ENCODE measurements at places on chromosomes 6 and 20.

DNA sequence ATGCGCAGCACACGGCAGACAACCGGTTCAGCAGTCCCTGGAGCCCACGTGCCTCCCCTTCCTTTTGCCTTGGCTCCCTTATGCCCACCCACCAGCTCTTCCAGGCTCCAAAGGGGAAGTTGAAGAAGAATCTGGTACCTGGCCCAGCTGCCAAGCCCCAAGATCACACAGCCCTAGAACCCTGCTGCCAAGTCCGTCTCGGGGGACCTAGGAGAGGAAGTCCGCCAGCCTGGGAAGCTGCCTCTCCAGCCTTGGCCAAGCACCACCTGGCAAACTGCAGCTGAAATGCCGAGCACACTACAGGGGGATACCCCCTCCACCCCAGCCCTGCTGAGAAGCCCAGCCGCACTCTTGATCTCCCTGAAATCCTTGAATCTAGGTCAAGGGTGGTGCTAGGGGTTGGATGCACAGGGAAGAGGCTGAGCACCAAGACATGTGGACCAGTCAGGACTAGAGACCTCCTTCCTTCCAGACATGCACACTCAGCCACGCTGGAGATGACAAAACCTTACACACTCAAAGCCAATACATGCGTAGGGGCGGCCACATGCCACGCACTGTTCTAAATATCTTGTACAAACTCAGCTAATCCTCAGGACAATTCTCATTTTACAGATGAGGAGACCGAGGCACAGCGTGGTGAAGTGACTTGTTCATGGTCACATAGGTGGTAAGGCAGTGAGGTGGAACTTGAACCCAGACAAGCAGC, 124.1 kb downstream of the PREX1 start:
- H3K4me1 ChIP-seq = no peaks in the 10 kb centered on the region
- DNase-seq = no peak
- H3K27ac ChIP-seq = no peak overlapping the region
- H3K27me3 ChIP-seq = no peaks in the 10 kb centered on the region
- H3K36me3 ChIP-seq = no peaks in the 10 kb centered on the region
- H3K4me3 ChIP-seq = no peak overlapping the region

GRCh38 chr6:54698974-54699373, 147.6 kb upstream of the FAM83B start:
- no peak for DNase-seq
- H3K4me1 ChIP-seq = peaks cover under 1% of the 10 kb centered on the region
- H3K4me3 ChIP-seq = no peak overlapping the region
- H3K36me3 ChIP-seq = no peaks in the 10 kb centered on the region

GRCh38 chr20:62772990-62773844, 23.1 kb upstream of the MRGBP start:
- no peaks in the 10 kb centered on the region for H3K4me1 ChIP-seq
- no peaks in the 10 kb centered on the region for H3K27me3 ChIP-seq
- no peak for DNase-seq

DNA sequence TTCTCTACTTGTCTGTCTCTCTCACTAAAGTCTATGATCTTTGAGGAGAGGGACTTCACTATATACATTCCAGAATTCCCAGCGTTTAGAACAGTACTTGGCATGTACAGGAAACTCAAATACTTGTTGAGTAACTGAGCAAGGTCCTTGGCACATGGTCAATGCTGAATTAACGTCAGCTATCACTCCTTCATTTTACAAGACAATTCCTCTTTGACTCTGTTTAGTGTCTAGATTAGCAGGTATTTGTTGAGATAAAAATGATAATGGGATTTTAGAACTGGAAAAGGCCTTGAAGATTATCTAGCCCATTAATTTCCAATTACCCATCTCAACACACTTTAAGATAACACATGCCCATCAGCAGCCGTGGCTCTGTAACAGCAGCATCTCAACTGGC, 6.6 kb upstream of the GUCA1B start:
- no peak for DNase-seq
- no peak overlapping the region for H3K4me3 ChIP-seq
- no peaks in the 10 kb centered on the region for H3K4me1 ChIP-seq
- H3K27me3 ChIP-seq = no peaks in the 10 kb centered on the region

DNA sequence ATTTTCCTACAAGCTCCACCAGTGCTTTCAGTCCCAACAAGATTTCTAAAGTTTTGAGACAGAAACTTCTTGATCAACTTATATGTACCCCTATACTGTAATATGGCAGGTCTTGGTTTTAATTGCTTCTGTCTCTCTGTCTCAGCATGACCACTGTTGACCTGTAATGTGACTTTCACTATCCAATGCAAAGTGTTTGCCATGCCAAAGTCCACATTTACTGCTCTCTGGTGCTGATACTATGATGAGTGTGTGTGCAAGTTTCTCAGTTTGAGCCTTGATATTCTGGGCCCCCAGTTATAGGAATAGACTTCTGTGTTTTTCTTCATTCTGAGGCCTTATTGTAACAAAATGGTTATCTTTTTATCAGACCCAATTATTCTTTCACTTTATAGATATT, 45.8 kb downstream of the OR2J2 start:
- H3K4me1 ChIP-seq = peaks cover 14% of the 10 kb centered on the region
- H3K36me3 ChIP-seq = no peaks in the 10 kb centered on the region
- H3K27me3 ChIP-seq = no peaks in the 10 kb centered on the region
- no peak overlapping the region for H3K27ac ChIP-seq
- no peak for DNase-seq

Measured in GM23338 (cell line).